ENCODE measurements at places on chromosomes 13 and 19.
A peak's percentile ranks its signal among the peaks of the same experiment; 100 is the strongest.

DNA sequence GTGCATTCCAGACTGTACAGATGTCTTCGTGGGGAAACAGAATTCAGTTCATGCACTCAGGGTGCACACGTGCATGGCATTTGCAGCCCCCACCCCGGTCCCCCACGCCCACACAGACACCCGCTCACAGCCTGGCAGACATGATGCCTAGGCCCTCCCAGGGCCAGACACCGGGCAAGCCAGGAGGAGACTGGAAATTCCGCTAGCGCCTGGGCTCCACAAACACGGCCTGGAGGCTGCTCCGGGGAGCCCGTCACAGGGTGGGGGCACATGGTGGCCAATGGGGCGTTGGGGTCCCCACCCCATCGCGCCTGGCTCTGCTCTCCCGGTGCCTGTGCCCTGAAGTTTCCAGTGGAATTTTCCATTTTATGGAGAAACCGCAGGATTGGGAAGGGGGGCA, 3.6 kb downstream of the CILP2 start:
- DNase-seq, result no peak

- peak; percentile 98 for DNase-seq
Measured at GRCh38 chr19:38849147-38849859, 483 bp downstream of the HNRNPL start.

GRCh38 chr13:109131698-109132257, 502.4 kb downstream of the MYO16 start:
- DNase-seq, result no peak

DNA sequence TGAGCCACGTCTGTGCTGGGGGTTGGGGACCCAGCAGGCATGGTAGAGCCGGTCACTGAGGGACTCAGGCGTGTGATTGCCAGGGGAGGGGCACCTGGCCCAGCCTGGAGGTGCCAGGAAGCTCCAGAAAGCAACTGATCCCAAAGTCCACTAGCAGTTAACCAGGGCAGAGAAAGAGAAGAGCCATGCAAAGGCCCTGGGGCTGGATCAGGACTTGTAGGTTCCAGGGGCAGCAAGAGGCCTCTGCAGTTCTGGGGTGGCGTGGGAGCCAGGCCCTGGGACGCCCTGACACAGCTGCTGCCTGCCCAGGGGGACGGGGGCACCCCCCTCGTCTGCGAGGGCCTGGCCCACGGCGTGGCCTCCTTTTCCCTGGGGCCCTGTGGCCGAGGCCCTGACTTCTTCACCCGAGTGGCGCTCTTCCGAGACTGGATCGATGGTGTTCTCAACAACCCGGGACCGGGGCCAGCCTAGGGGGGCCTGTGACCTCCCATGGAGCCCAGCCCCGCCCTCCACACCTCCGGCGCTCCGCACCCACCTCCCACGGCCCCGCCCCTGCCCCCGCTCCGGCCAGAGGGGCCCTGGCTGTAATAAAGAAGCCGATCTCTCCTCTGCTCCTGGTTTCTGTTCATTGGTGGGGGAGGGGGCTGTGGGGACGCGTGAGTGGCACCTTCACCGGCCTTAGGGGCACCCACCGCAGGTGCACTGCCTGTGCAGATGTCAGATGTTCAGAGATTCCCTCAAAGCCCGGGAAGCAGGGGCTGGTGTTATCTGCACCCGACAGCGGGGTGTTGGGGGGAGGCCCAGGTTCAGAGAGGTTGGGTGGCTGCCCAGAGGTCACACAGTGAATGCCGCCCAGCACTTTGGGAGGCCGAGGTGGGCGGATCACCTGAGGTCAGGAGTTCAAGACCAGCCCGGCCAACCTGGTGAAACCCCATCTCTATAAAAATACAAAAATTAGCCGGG, 4.1 kb downstream of the AZU1 start:
- DNase-seq, result no peak

- no peak for DNase-seq
Measured at GRCh38 chr19:459724-460511, 915 bp downstream of the SHC2 start.

DNA sequence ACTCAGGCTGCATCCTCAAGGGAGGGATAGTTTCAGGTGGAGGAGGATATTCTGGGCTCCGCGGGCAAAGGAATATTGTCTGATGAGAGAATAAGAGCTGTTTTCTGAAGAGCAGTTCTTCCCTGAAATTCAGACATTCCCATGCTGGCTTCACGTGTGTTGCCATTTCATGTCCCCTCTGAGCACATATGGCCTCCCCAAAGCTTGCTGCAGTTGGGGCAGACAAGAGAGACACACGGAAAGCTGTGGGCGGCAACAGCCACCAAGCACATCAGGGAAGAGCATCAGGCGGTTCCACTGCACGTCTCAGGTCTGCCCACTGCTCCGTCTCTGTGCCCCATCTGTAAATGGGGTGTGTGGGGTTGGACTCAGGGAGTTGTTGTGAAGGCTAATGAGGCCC, 247.5 kb upstream of the TSHZ3 start:
- no peak for DNase-seq

DNA sequence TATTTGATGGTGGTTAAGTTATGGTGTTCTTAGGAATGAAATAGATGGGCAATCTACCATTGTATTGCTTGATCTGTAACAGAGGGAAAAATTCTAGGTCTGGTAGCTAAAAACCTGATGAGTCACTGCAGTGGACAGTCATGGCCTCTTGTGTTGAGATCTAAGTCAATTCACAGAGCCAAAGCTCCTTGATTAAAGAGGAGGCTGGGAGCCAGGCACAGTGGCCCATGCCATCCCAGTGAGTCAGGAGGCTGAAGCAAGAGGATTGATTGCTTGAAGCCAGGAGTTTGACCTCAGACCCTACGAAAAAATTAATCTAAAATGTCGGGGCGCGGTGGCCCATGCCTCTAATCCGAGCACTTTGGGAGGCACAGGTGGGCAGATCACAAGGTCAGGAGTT, 67.1 kb upstream of the KPNA3 start:
- DNase-seq, result no peak

GRCh38 chr13:59374691-59375090, 789.0 kb downstream of the DIAPH3 start:
- no peak for DNase-seq

DNA sequence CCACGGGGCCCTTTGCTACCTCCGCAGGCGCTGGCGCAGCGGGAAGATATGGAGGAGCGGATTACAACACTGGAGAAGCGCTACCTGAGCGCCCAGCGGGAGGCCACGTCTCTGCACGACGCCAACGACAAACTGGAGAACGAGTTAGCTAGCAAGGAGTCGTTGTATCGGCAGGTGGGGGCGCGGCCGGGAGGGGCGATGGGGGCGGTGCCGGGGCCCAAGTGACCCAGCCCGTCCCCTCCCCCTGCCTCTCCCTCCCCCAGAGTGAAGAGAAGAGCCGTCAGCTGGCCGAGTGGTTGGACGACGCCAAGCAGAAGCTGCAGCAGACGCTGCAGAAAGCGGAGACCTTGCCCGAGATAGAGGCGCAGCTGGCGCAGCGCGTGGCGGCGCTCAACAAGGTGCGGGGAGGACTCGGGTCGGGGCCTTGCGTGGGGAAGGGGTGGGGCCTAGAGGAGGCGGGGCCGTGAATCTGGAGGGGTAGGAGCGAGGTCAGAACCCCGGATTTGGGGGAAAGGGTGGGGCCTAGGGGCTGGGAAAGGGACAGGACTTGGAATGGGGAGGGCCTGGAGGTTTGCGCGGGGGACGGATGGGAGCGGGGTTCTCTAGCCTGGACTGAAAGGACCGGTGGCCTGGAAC, 13.7 kb downstream of the PPFIA3 start:
- DNase-seq, result no peak

- no peak for DNase-seq
Measured at GRCh38 chr19:13461536-13461935, 44.7 kb downstream of the CACNA1A start.

DNA sequence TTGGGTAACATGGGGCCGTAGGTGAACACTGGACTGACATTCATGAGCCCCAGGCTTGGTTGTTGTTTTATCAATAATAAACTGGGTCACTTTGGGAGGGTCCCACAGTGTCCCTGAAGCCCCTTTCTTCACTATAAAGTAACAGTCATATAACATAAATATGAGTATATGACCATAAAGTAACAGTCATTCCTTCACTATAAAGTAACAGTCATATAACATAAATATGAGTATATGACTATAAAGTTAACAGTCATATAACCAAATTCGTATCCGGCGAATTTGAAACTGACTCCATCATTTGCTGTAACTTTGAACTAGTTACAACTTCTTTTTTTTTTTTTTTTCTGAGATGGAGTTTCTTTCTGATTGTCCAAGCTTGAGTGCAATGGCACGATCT, 210.3 kb downstream of the KATNAL1 start:
- DNase-seq, result no peak

DNA sequence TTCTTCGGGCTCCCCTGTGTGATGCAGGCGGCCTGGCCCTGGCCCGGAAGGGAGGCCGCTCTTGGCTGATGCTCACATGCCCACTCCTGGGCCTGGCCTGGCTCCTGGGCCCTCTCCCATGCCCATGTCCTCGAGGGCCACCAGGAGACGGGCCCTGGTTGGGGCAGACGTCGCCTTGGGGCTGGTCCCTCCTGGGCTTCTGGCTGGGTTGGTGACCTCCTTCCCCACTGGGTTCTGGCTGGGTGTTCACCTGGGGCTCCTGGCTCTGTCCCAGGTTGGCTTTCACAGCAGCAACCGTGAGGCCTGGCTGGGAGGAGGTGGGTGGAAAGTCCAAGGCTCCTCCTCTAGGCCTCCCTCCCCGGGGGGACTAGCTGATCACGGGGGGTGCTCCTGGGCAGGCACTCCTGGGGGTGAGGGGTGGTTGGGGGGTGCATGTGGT, 15.5 kb upstream of the SLC7A10 start:
- no peak for DNase-seq

All from stimulated activated CD8-positive, alpha-beta memory T cell treated with anti-CD3 and anti-CD28 coated beads, Interleukin-2, amount 100 ng/mL, for 48 hours (primary cell).